NCI-H2029 (cell line): ENCODE measurements at places on chromosomes 1 and 21.

DNA sequence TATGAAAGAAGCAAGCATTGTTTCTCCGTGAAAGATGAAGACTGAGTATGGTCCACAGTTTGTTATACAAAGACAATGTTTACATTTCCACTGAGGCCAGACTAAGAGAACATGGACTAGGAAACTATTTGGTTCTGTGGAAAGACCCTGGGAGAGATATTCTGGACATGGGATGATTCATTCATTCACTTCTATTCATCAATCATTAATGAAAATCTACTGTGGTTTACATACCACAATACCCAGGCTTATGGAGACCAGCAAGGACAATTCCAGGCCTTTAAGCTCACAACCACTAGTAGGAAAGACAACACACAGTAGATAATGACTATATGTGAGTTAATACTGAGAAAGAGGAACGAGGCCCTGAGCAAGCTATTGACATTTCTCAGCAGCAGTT is 125.4 kb downstream of the TBX15 start:
- DNase-seq, result no peak

- DNase-seq, result no peak
Measured at GRCh38 chr1:42963378-42964043, 4.8 kb upstream of the SLC2A1 start.

GRCh38 chr1:116257836-116258235 is 115.2 kb upstream of the ATP1A1 start:
- DNase-seq, result no peak

- DNase-seq, result no peak
Measured at GRCh38 chr1:21664806-21665588, 4.2 kb downstream of the RAP1GAP start.

DNA sequence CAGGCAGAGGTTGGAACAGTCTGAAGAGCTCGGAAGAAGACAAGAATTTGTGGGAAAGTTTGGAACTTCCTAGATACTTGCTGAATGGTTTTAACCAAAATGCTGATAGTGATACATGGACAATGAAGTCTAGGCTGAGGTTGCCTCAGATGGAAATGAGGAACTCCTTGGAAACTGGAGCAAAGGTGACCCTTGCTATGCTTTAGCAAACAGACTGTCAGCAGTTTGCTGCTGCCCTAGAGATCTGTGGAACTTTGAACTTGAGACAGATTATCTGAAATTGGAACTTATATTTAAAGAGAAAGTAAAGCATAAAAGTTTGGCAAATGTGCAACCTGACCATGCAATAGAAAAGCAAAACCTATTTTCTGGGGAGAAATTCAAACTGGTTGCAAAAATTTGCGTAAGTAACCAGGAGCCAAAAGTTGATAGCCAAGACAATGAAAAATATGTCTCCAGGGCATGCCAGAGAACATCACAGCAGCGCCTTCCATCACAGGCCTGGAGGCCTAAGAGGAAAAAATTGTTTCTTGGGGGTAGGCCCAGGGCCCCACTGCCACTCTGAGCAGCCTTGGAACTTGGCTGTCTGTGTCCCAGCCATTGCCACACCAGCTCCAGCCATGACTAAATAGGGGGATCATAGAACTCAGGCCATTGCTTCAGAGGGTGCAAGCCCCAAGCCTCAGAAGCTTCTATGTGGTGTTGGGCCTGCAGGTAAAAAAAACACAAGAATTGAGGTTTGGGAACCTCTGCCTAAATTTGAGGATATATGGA is 675.3 kb downstream of the LTN1 start:
- DNase-seq, result no peak

DNA sequence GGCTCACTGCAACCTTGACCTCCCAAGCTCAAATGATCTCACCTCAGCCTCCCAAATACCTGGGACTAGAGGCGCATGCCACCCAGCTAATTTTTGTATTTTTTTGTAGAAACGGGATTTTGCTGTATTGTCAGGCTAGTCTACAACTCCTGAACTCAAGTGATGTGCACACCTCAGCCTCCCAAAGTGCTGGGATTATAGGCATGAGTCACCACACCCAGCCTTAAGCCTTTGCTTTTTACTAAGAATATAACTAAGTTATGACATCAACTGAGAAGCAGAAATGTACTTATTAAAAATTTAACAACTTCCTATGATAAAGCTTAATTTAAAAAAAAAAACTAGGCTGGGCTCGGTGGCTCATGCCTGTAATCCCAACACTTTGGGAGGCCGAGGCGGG is 8.9 kb upstream of the LSS start:
- DNase-seq, result no peak

- peak; percentile 45 for DNase-seq
Measured at GRCh38 chr1:67429528-67430357, 459 bp downstream of the SERBP1 start.

DNA sequence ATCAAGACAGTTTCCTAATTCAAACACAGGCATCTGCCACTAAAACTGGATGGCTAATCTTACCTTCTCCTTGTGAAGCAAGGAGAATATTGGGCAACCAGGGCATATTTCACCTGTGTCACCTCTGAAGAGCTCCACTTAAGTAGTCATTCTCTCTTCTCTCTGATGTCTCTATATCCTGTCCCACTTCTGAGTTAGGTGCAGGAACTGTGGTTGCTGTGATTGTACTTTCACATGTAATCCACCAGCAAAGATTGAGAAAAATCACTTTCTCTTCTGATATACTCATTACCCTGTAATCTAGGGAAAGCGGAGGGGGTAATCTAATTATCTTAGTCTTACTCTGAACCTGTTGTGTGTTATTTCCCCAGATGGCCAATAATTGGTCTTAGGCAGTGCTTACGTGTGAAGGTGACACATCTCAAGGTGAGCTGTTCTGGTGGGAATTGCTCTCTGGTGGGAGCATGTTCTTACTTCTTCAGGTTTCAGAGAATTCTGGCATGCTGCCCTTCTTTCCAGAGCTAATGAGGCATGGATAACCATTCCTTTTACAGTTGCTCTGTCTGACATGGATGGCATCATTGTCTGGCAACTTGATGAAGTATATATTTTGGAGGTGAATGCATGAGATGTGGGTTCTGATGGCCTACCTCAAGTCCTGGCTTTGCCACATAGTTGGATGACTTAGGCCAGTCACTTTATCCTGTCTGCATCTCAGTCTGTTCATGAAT is 12.0 kb downstream of the XCL2 start:
- DNase-seq, result no peak

DNA sequence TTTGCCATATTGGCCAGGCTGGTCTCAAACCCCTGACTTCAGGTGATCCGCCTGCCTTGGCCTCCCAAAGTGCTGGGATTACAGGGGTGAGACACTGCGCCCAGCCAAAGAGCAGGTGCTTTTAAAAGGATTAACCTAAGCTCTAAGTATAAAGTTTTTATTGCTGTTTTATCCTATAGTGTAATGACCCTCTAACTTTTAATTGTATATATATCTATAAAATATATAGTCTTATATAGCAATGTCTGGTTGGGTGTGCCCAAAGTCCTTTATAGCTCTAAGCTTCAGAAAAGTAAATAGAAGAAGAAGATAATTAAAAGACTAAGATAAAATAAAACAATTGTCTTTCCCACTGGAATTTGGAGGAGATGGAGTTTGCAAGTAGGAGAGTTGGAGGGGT is 73.8 kb upstream of the ATP5PO start:
- no peak for DNase-seq

DNA sequence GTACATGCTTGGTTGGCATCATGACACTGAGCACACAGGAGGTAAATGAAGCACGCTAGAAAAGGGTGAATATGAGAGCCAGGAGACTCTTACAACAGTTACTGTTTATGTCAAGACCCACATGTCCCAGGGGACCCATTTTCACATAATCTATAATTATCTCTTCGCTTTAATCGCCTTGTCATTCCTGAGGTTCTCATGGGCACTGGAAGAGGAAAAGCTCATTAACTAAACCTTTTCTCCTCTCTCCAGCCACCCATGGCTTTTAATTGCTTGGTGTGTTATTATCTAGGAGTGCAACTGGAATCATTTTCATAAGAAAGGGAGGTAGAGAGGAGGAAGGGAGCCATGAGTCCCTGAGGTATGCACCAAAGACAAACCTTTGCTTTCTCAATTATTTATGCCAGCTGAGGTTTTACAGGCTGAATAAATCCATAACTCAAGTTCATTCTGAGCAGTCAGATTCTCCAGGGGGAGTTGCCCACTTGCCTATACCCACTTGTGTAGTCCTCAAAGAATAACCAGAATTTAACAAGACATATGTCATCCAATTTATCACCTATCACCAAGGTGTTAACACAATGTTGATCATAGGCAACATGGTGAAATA is 77.4 kb downstream of the ACBD6 start:
- DNase-seq, result no peak

DNA sequence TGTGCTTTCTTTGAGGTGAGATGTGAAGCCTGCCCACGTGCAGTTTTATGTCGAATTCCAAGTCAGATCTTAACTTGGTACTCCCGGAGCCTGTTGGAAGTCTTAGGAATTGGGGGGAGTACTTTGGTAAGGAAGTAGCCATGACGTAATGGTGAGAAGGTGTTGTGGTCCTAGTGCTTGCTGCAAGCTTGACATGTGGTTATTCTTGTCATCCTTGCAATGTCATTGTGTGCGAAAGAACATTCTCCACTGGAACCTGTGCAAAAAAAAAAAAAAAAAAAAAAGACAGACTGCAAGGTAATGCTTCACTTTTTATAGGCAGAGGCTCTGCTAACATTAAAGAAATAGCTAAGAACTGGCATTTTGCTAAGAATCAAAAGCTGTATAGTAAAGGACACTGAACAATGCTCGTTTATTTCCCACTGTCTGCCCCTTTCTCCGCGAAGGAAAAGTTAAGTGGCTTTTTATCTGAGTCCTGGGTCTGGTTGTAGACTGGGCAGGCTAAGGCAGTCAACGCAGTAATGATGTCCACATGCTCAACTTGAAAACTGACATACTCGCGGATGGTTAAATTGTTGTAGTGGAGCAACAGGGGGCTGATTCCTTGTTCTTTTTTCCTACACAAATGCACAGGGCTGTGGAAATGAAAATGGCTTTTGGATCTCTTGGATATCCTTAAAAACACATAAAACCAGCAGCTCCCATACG is 2.1 kb downstream of the KAZN start:
- no peak for DNase-seq

- DNase-seq, result no peak
Measured at GRCh38 chr1:25804964-25805862, 5.2 kb downstream of the SELENON start.

DNA sequence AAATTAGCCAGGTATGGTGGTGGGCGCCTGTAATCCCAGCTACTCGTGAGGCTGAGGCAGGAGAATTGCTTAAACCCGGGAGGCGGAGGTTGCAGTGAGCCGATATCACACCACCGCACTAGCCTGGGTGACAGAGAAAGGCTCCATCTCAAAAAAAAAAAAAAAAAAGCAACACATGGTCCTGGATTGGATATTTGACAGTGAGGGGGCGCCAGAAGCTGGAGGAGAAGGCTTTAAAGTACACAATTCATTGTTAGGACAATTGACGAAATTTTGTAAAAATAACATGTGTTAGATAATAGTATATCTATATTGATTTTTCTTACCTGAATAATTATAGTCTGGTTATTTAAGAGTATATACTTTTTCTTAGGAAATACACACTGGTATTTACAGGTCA is 50.2 kb upstream of the USP25 start:
- no peak for DNase-seq

GRCh38 chr1:2251786-2252185 is 23.7 kb downstream of the SKI start:
- no peak for DNase-seq

- DNase-seq, result peak; percentile 10
Measured at GRCh38 chr1:35883635-35884101, 659 bp downstream of the AGO1 start.

DNA sequence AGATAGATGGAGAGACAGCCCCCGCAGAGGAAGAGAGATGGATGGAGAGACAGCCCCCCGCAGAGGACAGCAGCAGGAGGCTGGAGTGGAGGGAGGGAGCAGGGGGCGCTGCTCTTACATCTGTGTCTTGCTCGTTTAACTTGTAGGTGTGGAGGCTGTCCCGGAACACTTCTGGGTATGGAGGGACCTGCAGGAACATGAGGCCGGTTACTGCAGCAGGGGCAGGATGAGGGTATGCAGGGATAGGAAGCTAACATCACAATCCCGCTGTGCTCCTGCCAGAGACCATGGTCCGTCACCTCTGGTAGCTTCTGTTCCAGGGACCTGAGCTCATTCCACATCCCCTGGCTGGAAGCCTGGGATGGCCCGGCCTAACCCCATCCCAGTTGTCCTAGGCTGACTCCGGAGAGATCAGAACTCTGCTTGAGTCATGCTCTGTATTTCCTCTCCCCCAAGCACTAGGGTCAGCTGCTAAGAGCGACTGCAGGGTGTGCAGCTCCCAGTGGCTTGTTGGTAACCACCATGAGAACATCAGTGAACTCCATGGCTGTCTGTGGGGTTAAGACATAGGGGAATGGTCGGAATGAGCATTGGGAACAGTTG is 36.7 kb upstream of the GOLT1A start:
- no peak for DNase-seq

DNA sequence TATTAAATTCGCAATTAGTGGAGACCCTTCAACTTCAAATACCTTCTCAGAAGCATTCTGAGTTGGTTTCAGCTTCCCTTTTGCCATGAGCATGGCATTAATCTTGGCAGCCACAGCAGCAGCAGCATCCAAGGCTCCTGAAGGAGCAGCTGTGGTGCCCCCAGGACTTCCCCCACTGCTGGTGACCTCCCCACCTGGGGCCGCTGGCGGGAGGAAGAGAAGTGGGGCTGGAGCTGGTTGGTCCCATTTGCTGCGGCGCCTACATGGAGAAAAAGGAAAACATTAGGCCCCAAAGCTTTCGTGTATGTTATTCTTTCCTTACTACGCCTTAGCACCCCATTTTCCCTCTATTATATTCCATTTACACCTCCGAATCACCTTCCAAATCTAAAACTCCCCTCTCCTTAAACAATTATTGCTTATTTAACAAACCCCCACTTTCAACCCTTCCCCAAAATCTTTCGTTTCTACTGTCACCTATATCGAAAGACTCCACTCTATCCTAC is 569 bp downstream of the KHDC4 start:
- no peak for DNase-seq

GRCh38 chr1:244844155-244845121 is 9.0 kb downstream of the COX20 start:
- no peak for DNase-seq

DNA sequence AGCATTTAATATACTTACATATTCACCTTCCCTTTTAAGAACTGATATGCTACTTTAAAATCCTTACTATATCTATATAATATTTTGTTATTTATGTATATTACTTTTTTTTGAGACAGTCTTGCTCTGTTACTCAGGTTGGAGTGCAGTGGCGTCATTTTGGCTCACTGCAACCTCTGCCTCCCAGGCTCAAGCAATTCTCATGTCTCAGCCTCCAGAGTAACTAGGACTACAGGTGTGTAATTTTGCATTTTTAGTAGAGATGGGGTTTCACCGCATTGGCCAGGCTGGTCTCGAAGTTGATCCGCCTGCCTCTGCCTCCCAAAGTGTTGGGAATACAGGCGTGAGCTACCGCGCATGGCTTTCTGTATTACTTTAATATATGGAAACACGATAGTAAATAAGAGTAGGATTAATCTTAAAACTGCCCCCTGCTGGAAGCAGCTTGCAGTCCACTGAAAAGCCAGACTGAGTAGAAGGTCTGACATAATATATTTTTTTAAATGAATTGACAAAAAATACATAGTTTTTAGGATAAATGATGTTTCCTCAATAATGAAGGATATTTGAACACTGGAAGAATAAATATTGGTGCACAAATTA is 24.4 kb downstream of the RCAN3 start:
- DNase-seq, result peak; percentile 3

- no peak for DNase-seq
Measured at GRCh38 chr1:3355894-3356826, 98.3 kb upstream of the ARHGEF16 start.

- no peak for DNase-seq
Measured at GRCh38 chr1:89906088-89906487, 85.3 kb downstream of the LRRC8D start.

GRCh38 chr1:22584001-22584562 is 20.8 kb downstream of the EPHA8 start:
- no peak for DNase-seq
